Thyroid gland (tissue), 4 donors: ENCODE measurements at places on chromosomes 1 and 21. TPM values are rescaled to one million over a fixed set of nuclear protein-coding genes. Genes with fewer than 3 reads are reported as not detected.

GRCh38 chr1:6136516-6137220 is 43.5 kb downstream of the CHD5 start:
- no peak for DNase-seq

- DNase-seq: no peak
Observed at GRCh38 chr1:63908016-63908415, 134.2 kb downstream of the ROR1 start.

The NPR1 gene
- total RNA-seq: 28.3 TPM

GRCh38 chr1:51644533-51645197 is 27.8 kb downstream of the OSBPL9 start:
- no peak for DNase-seq

The TAF5L gene
- total RNA-seq: 26.1 TPM
